Stimulated activated CD4-positive, alpha-beta T cell treated with anti-CD3 and anti-CD28 coated beads, TNF-alpha, amount 100 ng/mL, for 48 hours (primary cell): ENCODE measurements at places on chromosomes 5 and 9.

DNA sequence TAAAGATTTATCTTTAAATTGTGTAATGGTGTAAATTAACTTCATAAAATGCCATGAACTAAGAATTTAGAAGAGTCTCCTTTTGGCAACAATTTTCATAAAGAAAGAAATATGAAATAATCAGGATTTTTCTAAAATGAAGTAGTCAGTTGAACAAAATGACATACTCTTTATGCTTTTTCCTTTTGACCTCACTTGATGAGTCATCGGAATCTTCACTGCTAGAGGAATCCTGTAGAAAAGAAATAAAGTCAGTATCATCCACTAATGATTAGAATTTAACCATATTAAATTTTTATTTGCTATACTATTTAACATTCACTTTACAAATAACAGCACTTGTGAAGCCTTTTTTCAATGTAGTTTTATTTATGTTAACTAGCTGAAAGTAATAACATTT, 26.1 kb downstream of the CHD1 start:
- no peak for DNase-seq

- DNase-seq = no peak
Measured at GRCh38 chr5:171152382-171152781, 156.7 kb upstream of the TLX3 start.

DNA sequence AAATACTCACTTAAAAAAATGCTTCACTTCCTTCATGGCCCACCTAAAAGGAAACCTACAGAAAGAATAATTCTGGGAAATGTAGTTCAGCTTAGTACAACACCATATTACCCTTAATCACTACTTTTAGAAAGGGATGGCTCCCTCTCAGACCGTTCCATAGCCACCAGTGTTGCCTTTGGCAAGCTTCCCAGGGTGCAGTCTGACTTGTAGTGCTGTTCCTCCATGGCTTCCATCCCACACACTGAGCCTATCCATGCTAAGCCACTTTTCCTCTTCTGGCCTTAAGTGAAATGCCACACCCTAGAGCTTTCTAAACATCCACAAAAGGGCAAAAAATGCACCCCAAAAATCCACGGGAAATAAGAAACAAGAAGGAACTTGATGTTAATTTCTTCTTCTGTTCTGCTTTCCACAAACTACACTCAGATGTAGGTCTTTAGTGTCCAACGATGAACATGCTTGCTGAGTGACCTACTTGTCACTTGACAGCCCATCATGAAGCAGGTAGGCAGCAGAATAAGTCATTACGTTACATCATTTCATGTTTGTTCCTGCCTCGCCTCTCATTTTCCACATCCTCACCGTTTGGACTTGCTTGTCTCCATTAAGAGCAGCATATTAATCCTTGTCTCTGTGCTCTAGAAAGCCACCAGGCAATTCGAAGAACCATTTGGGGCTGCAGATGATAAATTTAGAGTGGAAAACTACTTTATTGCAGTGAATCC, 391.1 kb upstream of the GRAMD2B start:
- DNase-seq = no peak

GRCh38 chr5:174984863-174985262, 260.5 kb downstream of the MSX2 start:
- no peak for DNase-seq

DNA sequence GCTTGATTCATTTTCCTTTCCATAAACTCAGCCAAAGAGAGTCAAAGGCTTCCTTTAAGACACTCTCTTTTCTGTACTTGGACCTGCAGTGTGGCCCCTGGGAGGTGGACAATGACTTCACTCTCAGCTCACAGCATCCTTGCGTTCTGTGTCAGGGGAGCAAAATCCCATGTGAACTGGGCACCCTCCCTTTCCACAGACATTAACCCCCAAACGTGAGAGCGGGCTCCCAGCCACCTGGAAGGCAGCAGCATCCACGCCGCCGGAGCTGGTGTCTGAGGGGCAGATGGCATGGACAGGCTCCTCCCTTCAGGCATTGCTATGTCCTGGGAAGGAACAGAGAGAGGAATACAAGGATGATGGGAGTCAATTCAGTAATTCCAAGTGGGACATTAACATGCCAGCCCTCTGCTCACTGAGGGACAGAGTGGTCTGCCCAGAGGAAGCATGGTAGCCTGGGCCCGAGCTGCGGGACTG, 39.5 kb downstream of the TRIP13 start:
- DNase-seq = no peak

DNA sequence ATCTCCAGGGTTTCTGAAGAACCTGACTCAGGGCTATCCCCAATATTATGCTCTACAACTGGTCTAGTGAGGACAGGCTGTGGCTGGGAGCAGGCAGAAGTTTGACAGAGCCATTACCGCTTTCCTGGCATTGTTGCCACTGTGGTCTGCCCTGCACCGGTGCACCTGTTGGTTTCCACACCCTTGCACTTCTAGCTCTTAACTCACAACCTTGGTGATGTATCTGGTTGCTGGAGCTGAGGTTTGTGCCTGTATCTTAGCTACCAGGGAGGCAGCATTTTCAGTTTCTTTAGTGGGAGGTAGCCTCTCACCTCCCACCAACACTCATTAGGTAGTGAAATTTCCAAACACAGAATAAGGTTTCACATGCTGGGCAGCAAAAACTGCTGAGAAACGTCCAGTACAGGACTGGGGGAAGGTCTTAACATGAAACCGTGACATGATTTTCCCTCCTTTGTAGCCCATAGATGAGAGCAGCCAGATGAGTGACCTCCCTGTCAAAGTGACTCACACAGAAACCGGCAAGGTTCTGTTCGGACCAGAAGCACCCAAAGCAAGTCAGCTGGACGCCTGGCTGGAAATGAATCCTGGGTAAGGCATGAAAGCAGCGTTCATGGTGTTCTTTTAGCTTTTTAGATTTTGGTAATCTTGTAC, 57.7 kb downstream of the SMARCA2 start:
- DNase-seq = no peak

DNA sequence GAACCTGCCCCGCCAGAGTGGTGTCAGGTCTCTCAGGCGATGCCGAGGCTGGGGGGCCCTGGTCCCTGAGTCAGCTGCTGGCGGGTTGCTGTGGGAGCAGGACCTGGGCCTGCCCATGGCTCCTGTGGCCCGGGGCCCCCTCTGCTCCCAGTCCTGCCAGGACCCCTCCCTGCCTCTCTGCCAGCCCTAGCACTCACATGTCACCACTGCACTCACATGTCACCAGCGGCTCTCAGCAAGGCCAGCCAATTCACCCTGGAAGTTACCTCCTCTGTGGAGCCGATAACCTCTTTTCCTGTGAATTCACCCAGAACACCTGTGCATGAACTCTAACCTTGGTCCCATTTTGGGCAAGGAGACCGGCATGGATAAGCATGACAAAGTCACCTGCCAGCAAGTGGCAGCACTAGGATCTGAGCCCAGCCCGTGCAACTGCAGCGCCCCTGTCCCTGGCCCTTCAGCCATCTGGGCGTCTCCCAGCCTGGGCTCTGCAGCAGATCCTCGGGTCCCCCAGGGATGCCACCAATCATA, 170.2 kb downstream of the GAPVD1 start:
- no peak for DNase-seq

DNA sequence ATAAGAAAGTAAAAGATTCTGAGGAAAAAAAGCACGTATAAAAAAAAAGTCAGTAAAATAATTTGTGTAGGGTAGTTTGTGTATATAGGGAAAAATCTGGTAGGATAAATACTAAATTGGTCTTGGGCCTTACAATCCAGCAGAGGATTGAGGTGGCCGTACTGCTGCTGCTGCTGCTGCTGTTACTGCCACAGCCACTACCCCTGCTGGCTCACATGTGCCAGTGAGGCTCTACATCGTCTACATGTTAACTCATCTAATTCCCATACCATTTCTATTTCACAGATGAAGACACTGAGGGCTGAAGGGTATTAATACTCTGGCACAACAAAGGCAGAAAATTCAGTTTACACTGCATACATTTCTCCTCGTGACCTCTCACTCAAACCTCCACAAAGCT, 928.5 kb downstream of the TLE4 start:
- DNase-seq = no peak

DNA sequence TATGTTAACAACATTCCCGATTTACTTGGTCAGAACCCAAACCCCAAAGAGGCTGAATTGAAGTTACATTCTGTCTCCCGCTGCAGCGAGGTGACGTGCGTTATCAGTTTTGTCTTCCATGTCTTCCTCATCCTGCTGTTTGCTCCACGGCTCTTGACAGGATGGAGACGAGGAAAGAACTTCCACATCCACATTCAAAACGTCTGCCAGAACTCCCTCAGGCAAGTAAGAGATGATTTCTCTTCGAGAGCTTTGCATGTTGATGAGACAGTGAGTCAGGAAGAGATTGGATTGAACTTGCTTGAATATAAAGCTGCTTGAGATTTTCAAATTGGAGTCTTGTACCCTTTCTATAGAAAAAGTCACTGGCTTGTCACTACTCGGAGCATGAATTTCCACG, 242.6 kb downstream of the AUH start:
- DNase-seq = no peak

DNA sequence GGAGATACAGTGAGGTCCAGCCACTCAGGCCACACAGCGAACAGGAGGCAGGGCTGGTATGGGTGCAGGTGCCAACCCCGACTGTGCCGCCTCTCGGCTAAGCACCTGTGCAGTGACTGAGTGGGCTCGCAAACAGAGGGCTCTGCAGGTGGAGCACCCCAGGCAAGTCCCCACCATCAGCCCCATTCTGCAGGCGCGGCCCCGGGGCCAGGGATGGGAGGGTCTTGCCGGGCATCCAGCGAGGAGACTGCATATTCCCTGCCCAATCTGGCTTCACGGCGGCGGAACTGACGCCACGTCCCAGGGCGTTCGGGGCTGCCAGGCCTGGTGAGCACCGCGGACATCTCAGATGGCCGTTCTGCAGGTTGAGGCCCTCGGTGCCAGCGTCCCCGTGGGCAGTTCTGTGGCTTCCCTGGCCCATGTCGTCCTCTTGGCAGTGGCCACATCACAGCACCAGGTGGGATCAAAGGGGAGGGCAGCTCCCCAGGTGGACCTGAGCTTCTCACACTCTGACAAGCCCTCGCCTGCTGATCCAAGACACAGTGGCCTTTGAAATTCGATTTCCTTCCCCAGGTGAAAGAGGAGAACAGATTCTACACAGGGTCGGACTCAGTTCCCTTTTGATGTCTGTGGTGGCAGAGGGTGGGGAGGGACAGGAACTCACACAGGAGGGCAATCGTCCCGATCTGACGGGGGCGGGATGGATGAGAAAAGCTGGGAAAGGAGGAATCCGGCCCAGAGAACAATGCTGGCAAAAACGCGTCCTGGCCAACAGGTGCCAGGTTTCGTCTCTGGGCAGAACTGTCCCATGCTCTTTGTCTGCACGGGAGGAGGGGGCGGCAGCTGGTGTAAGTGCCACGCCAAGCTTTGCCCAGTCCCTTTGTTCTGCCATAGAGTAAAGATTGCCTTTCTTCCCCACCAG, 18.8 kb downstream of the DBH start:
- no peak for DNase-seq

- DNase-seq = no peak
Measured at GRCh38 chr9:121009650-121010049, 40.4 kb downstream of the C5 start.

DNA sequence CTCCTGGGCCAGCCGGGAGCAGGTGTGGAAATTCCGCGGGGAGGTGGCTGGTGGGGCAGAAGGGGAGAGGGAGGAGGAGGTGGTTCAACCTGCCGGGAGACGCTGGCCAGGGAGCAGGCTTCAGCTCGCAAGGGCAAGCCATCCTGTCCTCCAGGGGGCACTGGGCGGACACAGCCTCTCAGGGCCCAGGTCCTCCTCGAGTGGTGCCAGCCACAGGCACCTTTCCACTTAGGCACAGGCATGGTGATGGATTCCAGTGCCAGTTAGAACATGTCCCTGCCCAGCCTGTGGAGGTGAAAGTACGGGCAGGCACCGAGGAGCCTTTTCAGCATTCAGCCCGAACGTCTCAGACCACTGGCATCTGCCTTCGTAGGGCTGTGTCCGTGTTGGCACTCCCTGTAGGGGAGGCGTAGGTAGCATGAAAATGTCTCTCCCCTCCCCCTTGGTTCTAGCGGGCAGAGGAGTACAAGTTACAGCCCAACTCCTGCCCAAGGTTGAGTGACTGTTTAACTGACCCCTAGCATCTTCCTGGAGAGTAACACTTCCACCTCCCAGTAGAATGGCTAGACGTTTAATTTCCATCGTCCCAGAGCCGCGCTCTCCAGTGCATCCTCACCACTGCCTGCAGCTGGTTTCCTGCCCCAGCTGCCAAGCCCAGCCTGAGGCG, 48.9 kb downstream of the DAB2IP start:
- DNase-seq = peak; percentile 11

DNA sequence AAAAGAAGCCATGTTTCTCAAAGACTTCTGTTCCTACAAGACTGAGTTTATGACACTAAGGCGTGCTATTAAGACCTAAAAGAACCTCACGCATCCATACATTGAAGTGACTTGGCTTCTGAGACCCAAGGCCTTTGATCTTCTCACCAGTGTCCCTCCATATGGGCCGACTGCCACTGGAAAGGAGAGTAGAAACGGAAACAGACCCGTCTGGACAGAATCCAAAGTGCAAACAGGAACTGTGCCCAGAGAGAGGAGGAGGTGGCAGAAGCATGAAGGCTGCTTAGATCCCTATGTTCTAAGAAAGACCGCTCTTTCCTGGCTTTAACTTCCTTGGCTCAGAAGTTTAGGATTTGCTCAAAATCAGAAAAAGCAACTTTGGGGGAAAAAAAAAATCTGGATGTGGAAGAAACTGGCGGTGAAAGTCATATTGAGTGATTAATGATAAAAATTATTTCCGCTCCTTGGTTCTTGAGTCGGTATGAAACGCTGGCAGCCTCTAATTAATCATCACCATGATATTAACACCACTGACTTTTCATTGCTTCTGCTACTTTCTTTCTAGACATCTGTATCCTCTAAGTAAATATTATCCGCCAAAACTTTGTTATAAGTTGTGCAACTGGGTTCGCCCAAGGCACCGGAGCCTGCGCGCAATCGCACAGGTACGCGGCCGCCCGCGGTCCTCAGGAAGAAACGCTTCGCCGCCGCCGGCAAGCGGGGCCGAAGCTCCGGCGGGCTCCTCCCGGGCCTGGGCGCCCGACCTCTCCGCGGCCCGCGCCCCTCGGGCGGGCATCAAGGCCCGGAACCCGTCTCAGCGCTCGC, 726 bp downstream of the DAP start:
- no peak for DNase-seq

DNA sequence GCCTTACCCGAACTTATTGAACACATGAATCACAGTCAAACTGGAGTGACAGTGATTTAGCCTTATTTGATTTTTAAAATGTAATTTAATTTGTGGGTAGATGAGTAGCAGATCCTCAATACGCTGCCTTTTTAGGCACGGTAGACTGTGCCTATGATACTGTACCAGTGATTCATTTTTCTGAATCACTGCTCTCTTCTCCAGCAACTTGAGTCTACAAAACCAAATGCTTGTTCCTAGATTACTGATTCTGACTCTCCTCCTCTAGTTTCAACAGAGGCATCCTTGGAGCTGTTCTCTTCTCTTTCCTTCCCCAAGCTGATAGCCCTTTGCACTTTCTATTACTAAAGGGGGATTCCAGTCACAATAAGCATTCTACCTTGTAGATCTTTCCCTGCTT, 94.3 kb upstream of the IL7R start:
- no peak for DNase-seq

GRCh38 chr5:159310511-159310910, 19.8 kb downstream of the IL12B start:
- DNase-seq = peak; percentile 13
